D721Med (cell line): ENCODE measurements at places on chromosomes 4 and X.

DNA sequence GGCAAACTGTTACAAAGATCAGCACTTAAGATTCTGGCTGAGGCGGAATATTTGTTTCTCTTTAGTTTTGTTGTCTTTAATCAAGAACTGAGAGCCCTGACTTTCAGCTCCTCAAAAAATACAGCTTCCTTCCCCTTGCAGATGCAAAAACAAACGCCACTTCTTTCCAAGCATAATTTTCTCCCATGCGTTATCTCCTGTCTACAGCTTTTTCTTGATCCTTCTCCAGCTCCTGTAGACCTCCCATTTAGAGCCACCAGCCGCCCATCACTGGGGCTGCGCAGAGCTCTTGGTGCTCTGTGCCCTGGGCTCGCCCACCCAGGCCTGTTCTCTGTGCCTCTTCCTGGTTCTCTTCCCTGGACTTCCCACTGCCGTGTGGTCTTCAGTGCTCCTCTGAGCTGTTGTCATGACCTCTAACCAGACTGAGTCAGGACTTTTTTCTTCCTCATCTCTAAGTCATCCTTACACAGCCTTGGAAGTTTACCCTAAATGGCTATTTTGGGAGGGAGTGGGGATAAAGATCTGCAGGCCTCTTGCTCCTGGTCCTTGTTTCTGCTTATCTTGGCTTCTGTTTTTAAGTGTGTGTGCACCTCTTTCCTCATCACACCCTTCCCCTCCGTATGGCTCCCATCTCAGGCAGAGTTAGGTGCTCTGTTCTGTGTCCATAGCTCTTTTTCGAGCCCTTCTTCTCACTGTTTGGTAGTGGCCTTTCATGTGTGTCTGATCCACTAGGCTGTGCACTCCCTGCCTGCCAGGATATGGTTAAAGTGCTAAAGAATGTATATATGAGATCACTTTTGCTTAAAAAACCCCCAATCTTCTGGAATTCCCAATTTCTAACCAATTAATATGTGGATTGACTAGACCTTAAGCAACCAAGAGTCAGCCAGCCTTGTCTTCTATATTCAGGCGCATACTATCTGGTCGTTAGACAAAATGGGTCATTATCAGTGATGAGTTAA, 122.5 kb downstream of the PTTG2 start:
- no peak for DNase-seq

- DNase-seq, result no peak
Measured at GRCh38 chr4:48205626-48206025, 64.0 kb downstream of the TEC start.

- DNase-seq, result no peak
Measured at GRCh38 chrX:47156611-47157520, 11.8 kb downstream of the RBM10 start.

- DNase-seq, result no peak
Measured at GRCh38 chr4:107890779-107891178, 40.6 kb upstream of the CYP2U1 start.

GRCh38 chr4:127015667-127016117, 617.1 kb upstream of the INTU start:
- no peak for DNase-seq

DNA sequence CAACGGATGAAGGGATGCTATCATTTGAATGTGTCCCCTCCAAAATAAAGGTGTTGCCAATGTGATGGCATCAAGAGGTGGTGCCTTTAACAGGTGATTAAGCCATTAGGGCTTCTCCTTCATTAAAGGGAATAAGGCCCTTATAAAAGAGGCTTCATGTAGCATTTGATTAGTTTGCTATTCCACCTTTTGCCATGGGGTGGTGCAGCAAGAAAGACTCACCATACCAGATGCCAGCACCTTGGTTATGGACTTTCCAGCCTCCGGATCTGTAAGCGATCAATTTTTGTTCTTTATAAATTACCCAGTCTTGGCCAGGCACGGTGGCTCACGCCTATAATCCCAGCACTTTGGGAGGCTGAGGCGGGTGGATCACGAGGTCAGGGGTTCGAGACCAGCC, 7.9 kb upstream of the SLC25A43 start:
- DNase-seq, result no peak
